ENCODE measurements at places on chromosomes 3 and 15.

- peak; percentile 77 for DNase-seq
Measured at GRCh38 chr15:77402740-77403379, 17.0 kb downstream of the PEAK1 start.

DNA sequence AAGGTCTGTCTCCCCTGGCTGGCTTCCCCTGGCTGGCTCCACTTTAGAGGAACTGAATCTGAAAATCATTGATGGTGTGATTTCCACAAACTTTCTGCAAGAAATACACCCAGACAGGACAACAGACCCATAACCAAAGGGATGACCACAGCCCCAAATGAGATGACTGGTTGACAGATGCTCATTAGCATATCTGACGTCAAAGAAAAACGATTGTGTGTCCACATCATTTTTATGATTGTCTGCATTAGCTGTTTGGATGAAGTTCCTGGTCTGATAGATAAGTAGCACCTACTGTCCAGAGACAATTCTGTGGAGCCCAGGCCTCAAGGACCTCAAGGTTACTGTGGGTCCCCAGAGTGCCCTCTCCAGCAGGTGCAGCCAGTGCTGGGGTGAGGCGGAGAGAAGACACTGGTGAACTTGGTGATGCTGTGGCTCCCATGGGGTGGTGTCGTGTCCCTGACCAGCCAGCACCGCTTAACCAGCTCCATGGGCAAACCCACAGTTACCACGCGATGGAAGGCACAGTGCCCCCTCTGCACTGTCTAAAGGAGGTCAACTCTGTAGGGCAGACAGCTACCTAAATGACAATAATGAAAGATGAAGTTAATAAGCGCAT is 127.4 kb downstream of the NSMCE3 start:
- DNase-seq = no peak

DNA sequence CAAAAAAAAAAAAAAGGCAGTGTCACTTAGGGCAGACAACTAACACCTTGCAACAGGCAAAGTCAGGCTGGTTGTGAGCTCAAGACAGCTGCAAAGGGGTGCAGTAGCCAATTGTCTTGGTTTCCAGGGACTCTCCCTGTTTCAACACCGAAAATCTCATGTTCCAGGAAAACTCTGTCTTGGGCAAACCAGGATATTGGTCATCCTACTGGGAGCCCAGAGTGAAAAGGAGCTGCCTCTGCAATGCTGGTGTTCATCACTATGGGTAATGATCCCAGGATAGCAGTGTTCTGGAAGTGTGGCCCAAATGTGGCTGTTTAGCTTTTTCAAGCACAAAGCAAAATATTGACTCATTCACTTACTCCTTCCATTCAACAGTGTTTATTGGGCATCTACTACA is 82.6 kb downstream of the ARHGAP31 start:
- peak; percentile 42 for DNase-seq

DNA sequence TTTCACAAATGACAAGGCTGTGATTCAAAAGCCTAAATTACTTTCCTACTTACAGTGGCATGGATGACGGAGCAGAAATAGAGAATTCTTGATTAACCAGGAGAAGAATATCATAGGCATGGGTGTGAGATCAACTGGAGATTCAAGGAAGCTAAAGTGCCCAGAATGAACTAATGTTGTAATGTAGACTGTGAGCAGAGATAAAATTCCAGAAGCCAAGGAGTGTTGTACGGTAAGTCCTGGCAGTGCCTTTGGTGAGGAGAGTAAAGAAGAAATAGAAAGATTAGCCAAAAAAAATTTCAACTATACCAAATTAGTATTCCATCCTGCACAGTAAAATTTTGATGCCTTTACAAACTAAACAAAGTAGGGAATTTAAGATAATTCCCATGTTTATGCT is 75.9 kb downstream of the ZBTB20 start:
- no peak for DNase-seq

GRCh38 chr15:50424066-50424890 is at the start of gene USP8:
USP8 (plus strand) TSS chr15:50424405; CDS start chr15:50439074, 14,669 bp downstream.
- DNase-seq = peak; percentile 97

- no peak for DNase-seq
Measured at GRCh38 chr3:169627073-169627472, 36.4 kb downstream of the MECOM start.
